ENCODE measurements at places on chromosomes 4 and X. TPM values are rescaled to one million over a fixed set of nuclear protein-coding genes. Genes with fewer than 3 reads are reported as not detected.

The SULT1E1 gene
- not detected for total RNA-seq

The SRPX gene
- total RNA-seq, result not detected

GRCh38 chr4:112557676-112558411 lies 41.9 kb upstream of the NEUROG2 start:
- DNase-seq, result no peak

- no peak for DNase-seq
Measured at GRCh38 chrX:134171661-134172587, 65.1 kb upstream of the CCDC160 start.

DNA sequence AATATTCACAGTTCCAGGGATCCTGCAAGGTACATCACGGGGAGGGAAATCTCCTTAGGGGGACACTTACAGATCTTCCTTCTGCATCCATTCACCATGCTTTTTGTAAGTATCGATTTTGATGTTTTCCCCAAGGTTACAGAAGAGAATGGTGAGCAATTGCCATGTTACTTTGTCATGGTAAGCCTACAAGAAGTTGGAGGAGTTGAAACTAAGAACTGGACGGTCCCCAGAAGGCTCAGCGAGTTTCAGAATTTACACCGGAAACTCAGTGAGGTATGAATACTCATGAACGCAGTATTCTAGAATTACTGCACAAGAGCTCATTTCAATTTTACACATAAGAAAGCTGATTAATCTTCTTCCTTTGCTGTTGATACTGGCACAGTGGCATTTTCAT lies 53.9 kb downstream of the LRP2BP start:
- no peak for DNase-seq

GRCh38 chr4:54058171-54058570 lies 6.2 kb downstream of the CHIC2 start:
- no peak for DNase-seq

Data from G401 (cell line).